ENCODE measurements at places on chromosomes 6 and 20. TPM values are rescaled to one million over a fixed set of nuclear protein-coding genes. Genes with fewer than 3 reads are reported as not detected.

DNA sequence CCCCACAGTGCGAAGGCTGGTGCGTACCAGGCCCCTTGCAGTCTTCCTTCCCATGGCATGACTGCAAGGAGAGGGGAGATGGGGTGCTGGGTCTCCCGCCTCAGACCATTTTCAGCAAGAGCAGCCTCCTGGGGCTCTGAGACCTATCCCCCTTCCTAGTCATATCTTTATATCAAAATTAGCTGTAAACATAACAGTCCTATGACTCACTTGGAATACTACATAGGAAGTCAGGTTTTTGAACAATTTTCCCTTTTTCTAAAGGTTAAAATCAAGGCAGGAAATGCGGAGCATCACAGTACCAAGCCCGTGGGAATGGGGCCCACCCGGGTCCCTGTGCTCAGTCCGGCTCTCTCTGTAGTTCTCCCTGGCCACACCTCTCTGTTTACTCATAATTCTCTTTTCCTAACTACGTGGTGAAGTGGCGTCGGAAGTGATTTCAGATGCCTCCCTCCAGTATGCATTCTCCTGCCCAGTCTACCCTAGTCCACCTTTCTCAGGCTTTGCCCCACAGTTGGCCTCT lies 109.8 kb upstream of the TMEM170B start:
- peaks cover 38% of the 10 kb centered on the region for H3K4me1 ChIP-seq
- no peaks in the 10 kb centered on the region for H3K36me3 ChIP-seq
- H3K4me3 ChIP-seq = no peak overlapping the region

GRCh38 chr6:100482698-100483097 lies 18.0 kb upstream of the SIM1 start:
- no peaks in the 10 kb centered on the region for H3K36me3 ChIP-seq
- H3K27ac ChIP-seq = no peak overlapping the region
- no peak overlapping the region for H3K4me3 ChIP-seq
- H3K27me3 ChIP-seq = peaks cover 50% of the 10 kb centered on the region

DNA sequence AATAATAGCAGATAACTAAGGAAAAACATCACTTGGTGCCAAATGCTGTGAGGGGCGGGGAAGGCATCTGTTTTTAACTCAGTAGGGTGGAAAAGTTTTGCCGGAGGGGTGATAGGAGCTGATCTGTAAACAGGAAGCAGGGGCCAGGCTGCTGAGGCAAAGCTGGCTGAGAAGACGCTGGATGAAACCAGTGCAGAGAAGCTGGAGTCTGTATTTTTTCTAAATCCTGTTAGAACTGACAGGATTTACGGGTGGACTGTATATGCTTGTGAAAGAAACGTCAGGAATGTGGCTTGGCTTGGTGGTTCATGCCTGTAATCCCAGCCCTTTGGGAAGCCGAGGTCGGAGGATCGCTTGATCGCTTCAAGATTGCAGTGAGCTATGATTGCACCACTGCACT lies 5.6 kb downstream of the PCMTD2 start:
- peaks cover 19% of the 10 kb centered on the region for H3K4me1 ChIP-seq
- no peak overlapping the region for H3K4me3 ChIP-seq

- no peaks in the 10 kb centered on the region for H3K4me1 ChIP-seq
- H3K27me3 ChIP-seq = no peaks in the 10 kb centered on the region
- DNase-seq = no peak
Observed at GRCh38 chr6:161694995-161695394, 421.1 kb upstream of the AGPAT4 start.

The SMAP1 gene
- 33.6 TPM for total RNA-seq
